ENCODE measurements at places on chromosomes 1 and 21. TPM values are rescaled to one million over a fixed set of nuclear protein-coding genes. Genes with fewer than 3 reads are reported as not detected.

GRCh38 chr1:234975122-234975940 lies 153.3 kb downstream of the TOMM20 start:
- DNase-seq, result peak; percentile 94

GRCh38 chr1:94020764-94021579 lies 100.0 kb downstream of the ABCA4 start:
- DNase-seq, result peak; percentile 94

GRCh38 chr1:184937729-184938128 lies 36.6 kb downstream of the NIBAN1 start:
- DNase-seq, result no peak

- no peak for DNase-seq
Observed at GRCh38 chr1:109659145-109659544, 3.2 kb downstream of the GSTM4 start.

DNA sequence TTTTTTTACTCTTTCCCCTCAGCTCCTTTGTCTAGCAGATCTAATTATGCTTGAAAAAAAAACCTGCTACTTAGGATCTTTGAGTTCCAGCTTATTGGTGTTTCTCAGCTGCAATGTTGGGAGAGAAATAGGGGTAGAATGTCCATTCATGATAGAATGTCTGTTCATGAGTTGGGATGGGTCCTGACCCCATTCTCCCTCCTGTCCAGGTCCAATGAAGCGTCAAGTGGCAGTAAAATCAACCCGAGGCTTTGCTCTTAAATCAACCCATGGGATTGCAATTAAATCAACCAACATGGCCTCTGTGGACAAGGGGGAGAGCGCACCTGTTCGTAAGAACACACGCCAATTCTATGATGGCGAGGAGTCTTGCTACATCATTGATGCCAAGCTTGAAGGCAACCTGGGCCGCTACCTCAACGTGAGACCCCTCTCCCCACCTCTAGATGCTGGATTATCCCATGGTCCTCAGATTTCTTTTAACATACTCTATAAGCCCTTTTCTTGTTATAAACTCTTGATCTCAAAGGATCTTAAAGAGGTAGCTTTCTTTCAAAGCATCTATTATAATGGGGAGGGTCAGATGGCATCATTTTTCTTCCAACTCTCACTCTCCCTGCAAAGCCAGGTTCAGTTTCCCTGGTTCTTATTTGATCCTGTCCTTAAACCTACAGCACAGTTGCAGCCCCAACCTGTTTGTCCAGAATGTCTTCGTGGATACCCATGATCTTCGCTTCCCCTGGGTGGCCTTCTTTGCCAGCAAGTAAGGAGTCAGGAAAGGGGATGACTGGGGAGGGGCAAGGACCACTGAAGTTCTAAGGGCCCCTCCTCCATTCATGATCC lies 11.1 kb downstream of the CERS2 start:
- DNase-seq, result no peak

- no peak for DNase-seq
Observed at GRCh38 chr1:163115887-163116286, 46.7 kb downstream of the RGS4 start.

CLEC20A gene
- not detected for total RNA-seq

APOBEC4 gene
- total RNA-seq, result not detected

PM20D1 gene
- not detected for total RNA-seq

- peak; percentile 7 for DNase-seq
Observed at GRCh38 chr1:185244015-185244747, 72.9 kb downstream of the IVNS1ABP start.

IFNLR1 gene
- 0.21 TPM for total RNA-seq

- no peak for DNase-seq
Observed at GRCh38 chr1:61271412-61271789, 189.0 kb downstream of the NFIA start.

GRCh38 chr1:239826211-239826610 lies 265.5 kb upstream of the FMN2 start:
- DNase-seq, result no peak

DNA sequence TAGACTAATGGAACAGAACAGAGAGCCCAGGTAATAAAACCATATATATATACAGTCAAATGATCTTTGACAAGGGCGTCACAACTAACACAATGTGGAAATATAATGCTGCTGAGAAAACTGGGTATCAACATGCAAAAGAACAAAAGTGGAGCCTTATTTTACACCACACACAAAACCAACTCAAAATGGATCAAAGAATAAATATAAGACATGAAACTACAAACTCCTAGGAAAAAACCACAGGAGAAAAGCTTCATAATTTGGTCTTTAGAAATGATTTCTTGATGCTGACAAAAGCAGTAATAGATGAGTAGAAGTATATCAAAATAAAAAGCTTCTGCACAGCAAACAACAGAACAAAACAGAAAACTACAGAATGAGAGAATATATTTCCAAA lies 192.2 kb downstream of the AKT3 start:
- no peak for DNase-seq

DNA sequence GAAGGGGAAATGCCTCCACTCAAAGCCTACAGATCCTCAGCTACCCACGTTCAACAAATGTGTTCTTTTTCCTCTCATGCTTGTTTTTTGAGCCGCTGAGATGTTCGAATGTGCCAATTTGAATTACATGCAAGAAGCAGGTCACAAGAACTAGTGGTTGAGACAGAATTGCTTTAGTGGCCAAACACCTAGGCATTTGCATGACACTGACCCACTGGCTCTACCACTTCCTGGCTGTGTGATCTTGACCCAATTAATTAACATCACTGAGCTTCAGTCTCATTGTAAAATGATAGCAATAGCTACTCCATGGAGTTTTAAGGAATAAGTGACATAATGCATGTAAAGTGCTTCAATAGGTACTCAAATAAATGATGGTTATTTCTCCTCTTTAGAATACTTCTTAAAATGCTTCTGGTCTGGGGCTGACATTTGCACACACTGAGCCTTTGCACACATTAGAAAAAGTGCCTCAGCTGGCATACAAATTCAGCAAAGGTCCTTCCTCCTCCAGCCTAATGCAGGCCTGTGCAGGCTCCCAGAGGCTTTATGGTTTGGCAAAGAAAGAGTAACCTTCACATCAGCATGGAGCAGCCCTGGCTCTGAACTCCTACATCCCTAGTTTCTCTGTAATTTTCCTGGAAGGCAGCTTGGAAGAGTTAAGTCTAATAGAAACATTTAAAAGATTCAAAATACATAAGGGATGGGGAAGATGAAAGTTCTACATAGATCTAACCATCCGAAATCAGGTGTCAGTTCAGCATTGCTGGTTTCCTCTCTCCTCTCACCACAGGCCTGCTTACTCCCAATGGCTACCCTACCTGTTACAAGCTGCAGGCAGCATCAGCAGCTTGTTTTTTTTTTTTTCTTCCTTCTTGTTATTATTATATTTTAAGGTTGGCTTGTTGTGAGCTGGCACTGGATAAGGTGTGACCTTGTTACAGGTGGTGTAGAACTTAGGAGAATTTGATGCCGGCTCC lies 107.4 kb downstream of the TBX19 start:
- no peak for DNase-seq

- DNase-seq, result no peak
Observed at GRCh38 chr1:11761988-11762406, at the start of gene C1orf167. Gene C1orf167 (plus strand): TSS chr1:11762193. CDS start chr1:11764401, 2,208 bp downstream.

MYCL gene
- total RNA-seq, result not detected

DNA sequence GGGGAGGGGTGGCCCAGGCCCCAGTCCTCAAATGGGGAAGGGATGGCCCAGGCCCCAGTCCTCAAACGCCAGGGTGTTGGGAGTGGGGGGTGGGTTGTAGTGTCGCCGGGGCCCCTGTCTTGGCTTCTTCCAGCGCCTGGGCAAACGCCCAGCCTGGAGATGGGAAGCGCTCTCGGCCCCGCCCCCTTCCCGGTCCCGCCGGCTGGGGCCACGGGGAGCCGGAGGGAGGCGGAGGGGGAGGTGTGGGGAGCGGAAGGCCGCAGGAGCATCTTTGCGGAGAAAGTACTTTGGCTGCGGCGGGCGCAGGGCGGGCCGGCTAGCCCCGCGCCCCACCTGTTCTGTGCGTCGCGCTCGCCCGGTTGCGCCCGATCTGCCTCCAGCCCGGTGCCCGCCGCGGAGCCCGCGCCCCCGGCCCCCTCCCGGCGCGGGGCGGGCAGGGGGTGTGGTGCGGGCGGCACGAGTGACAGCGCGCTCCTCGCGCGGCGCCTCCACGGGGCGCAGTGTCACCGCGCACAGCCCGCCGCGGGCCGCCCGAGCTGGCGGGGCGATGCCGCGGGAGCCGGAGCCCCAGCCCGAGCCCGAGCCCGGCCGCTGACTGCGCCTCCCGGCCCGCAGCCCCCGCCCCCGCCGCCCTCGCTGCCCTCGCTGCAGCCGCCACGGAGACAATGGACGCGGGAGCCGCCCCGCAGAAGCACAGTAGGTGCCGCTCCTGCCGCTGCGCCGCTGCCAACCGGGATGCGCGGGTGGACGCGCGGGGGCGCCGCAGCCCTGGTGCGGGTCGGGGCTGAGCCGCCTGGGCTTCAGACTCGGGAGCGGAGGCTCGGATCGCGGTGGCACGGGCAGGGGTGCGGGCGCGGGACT lies 31.1 kb upstream of the PEX10 start:
- no peak for DNase-seq

GRCh38 chr1:8161546-8162105 lies 135.5 kb upstream of the ERRFI1 start:
- no peak for DNase-seq

EPHX1 gene
- 106 TPM for total RNA-seq

TMPRSS15 gene
- 1.4 TPM for total RNA-seq

DNA sequence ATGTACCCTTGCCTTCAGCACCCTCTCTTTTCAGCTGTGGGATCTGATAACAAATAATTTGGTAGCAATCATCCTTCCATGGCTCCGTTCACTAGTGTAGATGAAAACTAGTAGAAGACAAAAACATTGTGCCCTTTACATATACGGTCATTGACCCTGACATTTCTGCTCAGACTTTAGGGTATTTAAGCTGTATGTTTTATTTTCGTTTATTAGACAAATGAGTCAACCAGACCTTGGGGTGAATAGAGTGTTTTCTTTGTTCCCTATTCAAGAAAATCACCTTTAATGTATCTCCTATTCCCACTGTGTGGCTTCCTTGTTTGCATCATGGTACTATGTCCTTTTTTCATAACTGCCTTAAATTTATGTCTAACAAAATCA lies 187.3 kb downstream of the VAV3 start:
- DNase-seq, result no peak

DNA sequence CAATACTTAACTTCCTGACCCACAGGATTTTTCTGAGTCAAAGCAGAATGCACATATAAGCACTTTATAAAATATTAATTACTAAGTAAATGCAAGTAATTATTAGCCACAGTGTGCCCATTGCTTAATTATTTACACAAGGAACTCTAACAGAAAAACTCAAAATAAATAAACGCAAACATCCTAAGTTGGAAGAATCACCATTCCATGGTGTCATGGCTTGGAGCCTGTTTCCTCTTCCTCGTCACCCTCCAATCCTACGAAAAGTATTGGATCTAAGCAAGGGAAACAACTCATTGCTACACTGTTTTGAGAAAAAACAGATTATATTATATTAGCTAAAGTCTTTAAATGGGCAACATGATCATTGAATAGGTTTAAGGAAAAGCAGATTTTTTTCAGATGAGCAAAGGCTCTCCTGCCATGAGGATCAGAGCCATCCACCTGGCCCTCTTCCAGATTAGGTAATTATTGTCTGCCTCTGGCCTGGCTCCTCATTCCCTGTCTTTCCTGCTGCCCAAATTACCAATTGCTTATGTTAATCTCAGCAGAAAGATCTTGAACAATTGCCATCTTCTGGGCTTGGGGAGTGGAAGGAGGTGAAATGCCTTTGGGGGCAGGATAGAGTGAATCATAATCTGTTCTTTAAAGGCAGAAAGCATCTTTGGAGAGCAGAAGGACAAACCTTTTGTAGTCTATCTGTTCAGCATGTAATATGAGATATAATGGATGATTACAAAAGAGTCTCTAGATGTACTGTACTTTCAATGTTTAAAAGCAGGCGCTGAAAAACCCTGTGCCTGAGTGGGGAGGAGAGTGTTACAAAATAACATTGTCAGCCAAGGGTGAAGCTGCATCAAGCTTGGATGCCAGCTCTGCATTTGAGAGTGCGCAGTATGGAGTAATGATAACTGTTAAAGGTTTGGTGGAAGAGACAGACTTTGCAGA lies 121.2 kb downstream of the DUSP10 start:
- no peak for DNase-seq

DNA sequence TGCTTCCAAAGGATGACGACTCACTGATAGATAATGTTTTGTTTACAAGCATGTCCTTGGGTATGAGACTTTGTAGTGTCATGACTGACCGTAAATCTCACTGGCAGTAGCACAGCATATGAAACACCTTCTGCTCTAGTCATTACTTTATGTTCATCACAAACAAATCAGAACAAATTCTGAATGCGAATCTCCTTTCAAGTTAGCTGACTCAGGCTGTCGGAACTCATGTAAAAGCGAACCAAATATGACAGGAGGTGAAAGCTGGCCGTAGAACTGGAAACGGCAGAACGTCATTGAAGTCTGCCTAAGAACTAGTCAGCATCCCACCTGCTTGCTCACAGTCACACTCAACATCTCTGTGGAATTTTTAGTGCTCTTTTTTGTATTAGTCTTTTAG lies 143.9 kb downstream of the RGS7 start:
- DNase-seq, result no peak

DNA sequence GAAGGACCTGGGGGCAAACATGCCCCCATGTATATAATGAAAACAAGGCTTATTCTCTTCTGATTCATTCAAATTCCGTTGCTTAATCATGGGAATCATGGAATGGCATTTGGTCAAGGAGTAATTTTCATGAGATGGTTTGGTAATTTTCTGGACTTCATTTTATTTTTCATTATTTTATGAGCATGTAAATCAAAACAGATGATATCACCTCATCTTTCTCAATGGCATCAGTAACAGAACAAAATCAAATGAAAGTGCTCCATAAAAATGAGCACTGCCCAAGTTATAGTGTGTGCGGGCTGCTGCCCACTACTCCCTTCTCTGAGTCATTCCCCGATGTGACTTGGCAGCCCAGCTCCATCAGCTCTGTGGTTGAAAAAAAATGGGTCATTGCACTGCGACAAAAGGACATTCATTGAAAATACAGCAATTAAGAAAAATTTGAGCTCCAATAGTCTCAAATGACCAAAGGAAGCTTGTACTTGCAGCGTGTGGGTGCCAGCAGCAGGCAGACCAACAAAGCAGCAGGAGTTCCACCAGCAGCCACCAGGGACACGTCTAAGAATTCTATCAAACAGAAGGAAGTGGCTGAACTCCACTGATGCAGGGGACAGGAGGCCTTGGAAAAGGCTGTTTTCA lies 84.3 kb upstream of the VAV3 start:
- DNase-seq, result peak; percentile 84

GRCh38 chr1:2208309-2209239 lies 14.0 kb upstream of the FAAP20 start:
- peak; percentile 89 for DNase-seq

GRCh38 chr21:35927262-35927661 lies 133.1 kb downstream of the SETD4 start:
- no peak for DNase-seq

Measured in H4 (cell line).